SK-N-SH (cell line): ENCODE measurements at places on chromosomes 1 and 21.

DNA sequence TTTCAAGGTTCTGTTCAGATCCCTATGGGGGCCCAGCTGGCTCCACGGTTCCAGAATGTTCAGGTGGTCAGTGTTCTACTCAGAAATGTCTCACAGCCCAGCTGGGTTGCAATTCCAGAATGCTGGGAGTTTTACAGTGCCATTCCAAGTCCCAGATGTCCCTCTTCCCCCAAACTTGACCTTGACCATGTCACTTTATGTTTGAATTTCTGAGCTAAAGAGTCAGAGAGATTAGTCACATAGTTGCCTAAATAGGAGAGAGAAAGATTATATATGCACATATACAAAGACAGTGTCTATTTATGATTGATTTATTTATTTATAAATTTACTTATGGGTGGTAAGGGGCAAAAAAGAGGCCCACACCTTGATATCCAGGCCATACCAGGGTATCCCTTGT, 2.5 kb downstream of the GPR3 start:
- H3K4me3 ChIP-seq = no peak overlapping the region
- H3K27ac ChIP-seq = peak overlapping the region; percentile 15; the same call in 1 of the 2 replicates
- H3K36me3 ChIP-seq = no peaks in the 10 kb centered on the region
- no peak for DNase-seq
- no peaks in the 10 kb centered on the region for H3K4me1 ChIP-seq
- H3K27me3 ChIP-seq = no peaks in the 10 kb centered on the region; the same call in 1 of the 2 replicates

GRCh38 chr1:243605604-243606003, 244.4 kb downstream of the AKT3 start:
- no peaks in the 10 kb centered on the region for H3K27me3 ChIP-seq
- peaks cover 18% of the 10 kb centered on the region for H3K36me3 ChIP-seq
- no peak for DNase-seq
- no peaks in the 10 kb centered on the region; the same call in 1 of the 2 replicates for H3K4me1 ChIP-seq

GRCh38 chr1:23227806-23228205, 10.5 kb upstream of the HTR1D start:
- H3K4me3 ChIP-seq = no peak overlapping the region
- no peaks in the 10 kb centered on the region for H3K36me3 ChIP-seq
- H3K4me1 ChIP-seq = peaks cover 15% of the 10 kb centered on the region
- no peaks in the 10 kb centered on the region for H3K27me3 ChIP-seq
- DNase-seq = no peak

DNA sequence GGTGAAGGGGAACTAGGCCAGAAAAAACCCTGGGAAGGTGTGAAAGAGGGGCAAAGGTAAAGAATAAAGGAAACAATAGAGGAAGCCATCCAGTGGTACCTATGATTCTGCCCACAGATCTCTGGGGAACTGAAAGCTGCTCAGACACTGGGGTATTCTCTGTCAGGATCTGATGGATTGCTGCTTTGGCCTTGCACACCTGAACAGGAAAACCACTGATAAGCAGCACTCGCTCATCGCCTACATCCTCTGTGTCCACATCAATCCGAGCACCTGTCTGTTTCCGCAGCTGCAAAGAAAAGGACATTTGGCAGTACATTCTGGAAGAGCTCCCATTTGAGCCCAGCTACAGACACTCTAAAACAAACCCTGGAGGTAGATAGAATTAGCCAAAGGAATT, 10.4 kb downstream of the TDRKH start:
- H3K27ac ChIP-seq = no peak overlapping the region
- H3K27me3 ChIP-seq = no peaks in the 10 kb centered on the region
- H3K4me3 ChIP-seq = no peak overlapping the region
- no peak for DNase-seq
- peaks cover 3% of the 10 kb centered on the region for H3K36me3 ChIP-seq

DNA sequence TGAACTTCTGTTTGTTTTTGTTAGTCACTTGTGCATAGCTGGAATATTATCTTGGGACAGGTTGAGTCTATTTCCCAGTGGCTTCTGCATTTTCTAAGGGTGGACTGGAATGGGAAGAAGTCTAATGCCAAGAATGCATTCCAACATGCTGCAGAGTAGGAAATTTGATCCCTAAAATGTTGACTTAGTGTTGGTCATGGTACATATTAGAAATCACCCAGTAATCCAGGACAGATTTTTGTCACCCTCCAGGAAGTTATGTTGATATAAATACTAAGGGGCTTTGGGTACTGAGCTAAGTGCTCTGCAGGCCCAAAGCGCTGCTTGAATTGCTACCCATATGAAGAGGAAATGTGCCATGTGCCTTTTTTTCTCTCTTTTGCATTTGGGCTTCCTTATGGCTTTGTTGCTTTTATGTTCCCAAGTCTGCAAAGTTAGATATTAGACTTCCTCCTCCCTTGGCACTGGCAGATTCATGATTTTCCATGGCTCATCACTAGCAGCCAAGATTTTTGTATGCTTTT, 10.0 kb downstream of the ARID1A start:
- no peaks in the 10 kb centered on the region for H3K27me3 ChIP-seq
- H3K4me1 ChIP-seq = peaks cover 19% of the 10 kb centered on the region
- peaks cover 6% of the 10 kb centered on the region; the same call in 1 of the 2 replicates for H3K36me3 ChIP-seq
- H3K27ac ChIP-seq = peak overlapping the region; percentile 43; the same call in 1 of the 2 replicates
- no peak for DNase-seq

GRCh38 chr1:206013026-206013795, 10.0 kb upstream of the RAB7B start:
- peaks cover 14% of the 10 kb centered on the region; the same call in 1 of the 2 replicates for H3K27me3 ChIP-seq
- no peaks in the 10 kb centered on the region for H3K36me3 ChIP-seq
- H3K4me3 ChIP-seq = no peak overlapping the region
- no peak for DNase-seq
- H3K4me1 ChIP-seq = no peaks in the 10 kb centered on the region
- no peak overlapping the region for H3K27ac ChIP-seq

DNA sequence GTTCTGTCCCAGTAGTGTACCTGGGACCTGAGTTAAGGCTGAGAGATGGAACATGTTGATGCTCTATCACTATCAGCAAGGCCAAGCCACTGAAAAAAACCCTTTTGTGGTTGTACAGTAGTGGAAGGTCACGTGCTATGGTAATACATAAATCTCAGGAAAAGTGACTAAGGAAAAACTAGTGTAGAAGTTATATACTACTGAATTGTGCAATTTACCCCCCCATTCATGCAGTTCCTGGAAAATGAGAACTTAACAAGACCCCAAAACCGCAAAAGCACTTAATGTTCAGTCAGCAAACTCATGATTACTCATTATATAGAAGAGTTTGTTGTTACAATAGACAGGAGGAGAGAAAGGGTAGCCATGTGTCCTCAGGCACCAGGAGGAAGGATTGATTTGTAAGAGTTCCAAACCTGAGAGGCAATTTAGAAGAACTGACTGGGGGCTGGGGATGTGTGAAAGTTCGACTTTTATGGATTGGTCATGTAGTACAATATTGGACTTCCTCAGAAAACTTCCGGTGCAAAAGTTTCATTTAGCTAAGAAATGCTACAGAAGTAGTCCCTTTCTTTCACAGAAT, 91.6 kb downstream of the RGL1 start:
- H3K27ac ChIP-seq = no peak overlapping the region
- peaks cover 76% of the 10 kb centered on the region for H3K36me3 ChIP-seq
- no peak for DNase-seq
- H3K27me3 ChIP-seq = no peaks in the 10 kb centered on the region
- no peaks in the 10 kb centered on the region for H3K4me1 ChIP-seq
- no peak overlapping the region for H3K4me3 ChIP-seq

DNA sequence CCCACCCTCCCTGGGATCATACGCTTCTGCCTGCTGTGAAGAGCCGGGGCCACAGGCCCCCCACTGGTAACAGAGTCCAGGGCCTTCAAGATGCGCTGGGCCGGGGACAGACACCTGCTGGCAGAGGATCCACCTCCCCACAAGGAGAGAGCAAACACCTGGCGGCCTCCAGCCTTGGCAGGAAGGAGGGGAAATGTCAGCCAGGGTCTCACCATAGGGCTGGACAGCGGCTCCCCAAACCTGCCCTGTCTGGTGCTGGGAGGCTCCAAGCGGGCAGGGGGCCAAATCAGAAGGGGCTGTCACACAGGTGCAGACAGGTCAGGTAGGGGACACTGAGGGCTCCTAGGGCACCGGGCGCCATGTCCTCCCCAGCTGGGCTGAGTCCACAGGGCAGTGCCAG, 58.9 kb downstream of the KCNAB2 start:
- no peak overlapping the region for H3K4me3 ChIP-seq
- H3K4me1 ChIP-seq = no peaks in the 10 kb centered on the region
- DNase-seq = no peak
- H3K27me3 ChIP-seq = no peaks in the 10 kb centered on the region
- H3K27ac ChIP-seq = no peak overlapping the region

GRCh38 chr1:3365523-3366125, 88.8 kb upstream of the ARHGEF16 start:
- no peak for DNase-seq
- H3K27me3 ChIP-seq = peaks cover 32% of the 10 kb centered on the region; the same call in 1 of the 2 replicates
- H3K4me3 ChIP-seq = no peak overlapping the region
- H3K27ac ChIP-seq = no peak overlapping the region
